NB4 (cell line): ENCODE measurements at places on chromosomes 1 and 21.
A peak's percentile ranks its signal among the peaks of the same experiment; 100 is the strongest.

DNA sequence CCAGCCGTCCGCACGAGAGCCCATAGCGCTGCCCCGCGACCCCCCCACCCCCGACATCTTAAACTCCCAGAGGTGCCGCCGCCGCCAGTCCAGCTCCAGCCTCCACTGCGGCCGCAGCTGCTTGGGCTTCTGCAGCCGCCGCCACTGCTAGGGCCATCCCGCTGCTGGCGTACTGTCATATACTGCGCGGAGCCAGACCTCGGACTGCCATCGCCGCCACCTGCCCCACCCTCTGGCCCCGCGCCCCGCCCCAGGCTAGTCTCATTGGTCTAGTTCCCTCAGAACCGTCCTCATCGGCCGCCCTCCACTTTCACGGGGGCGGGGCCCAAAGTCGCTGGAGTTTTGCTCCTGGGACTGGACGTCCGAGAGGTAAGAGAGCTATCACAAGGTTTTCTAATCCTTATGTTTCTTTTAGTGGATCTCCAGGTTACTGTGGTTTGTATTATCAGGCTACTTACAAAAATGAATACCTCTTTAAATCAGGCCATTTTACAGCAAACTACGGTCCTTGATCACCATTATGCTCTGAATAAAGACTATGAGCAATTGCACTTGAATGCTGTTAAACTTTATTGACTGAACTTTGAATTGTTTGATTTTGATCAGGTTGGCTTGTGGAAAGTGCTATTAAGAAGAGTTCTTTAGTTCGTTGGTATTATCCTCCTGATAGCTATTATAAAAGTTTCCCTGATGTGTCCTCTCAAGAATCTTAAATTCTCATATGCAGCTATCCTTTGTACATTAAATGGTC, 2.8 kb upstream of the CD1D start:
- DNase-seq: no peak

DNA sequence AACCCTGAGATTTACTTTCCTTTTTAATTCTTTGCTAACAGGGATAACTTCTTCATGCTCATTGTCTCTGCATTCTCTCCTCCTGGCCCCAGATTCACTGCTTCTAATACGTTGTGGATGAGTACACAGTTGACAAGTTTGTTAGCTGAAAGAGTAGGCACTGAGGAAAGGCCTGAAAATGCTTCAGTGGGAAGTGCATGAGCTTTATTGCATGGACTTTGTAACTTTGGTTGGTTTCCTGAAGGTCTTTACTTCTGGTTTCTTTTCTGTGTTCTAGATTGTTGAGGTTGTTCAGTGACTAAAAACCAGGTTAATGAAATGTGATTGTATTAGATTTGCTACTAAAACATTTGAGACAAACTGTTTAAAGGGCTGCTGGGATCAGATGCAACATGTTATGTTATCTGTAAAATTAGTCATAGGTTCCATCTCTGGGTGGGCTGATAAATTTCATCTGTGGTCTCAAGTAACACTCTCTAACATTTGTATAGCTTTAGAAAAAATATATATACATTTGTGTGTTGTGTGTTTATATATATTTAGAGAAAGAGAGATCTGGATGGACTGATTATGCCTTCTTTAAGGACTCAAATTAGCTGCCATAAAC, 19.1 kb downstream of the LRIG2 start:
- DNase-seq: no peak

DNA sequence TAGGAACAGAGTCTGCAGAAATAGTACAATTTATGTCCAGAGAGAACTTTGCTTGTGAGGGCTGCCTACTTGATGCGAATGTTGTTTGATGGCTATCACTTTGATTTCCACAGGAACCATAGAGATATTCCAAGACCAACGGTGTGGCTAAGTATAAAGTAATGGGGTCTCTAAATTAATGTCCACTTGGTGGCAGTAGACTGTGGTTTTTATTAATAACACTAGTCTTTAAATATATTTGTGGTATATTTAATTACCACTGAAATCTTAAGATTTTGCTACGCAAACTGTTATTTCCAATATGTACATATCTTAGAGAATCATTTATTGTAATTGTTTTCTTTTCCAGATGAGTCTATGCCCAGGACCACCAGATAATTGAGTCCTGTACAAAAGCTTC, 647.9 kb downstream of the PLA2G4A start:
- DNase-seq: no peak

GRCh38 chr1:156451505-156452160, 48.9 kb downstream of the MEF2D start:
- no peak for DNase-seq

GRCh38 chr1:22327411-22327810, 124.2 kb upstream of the ZBTB40 start:
- DNase-seq: no peak

- no peak for DNase-seq
These were observed 59.2 kb downstream of the B3GALT5 start for GRCh38 chr21:39671986-39672385.

GRCh38 chr1:27044613-27045151, 32.0 kb upstream of the TENT5B start:
- DNase-seq: peak; percentile 78

DNA sequence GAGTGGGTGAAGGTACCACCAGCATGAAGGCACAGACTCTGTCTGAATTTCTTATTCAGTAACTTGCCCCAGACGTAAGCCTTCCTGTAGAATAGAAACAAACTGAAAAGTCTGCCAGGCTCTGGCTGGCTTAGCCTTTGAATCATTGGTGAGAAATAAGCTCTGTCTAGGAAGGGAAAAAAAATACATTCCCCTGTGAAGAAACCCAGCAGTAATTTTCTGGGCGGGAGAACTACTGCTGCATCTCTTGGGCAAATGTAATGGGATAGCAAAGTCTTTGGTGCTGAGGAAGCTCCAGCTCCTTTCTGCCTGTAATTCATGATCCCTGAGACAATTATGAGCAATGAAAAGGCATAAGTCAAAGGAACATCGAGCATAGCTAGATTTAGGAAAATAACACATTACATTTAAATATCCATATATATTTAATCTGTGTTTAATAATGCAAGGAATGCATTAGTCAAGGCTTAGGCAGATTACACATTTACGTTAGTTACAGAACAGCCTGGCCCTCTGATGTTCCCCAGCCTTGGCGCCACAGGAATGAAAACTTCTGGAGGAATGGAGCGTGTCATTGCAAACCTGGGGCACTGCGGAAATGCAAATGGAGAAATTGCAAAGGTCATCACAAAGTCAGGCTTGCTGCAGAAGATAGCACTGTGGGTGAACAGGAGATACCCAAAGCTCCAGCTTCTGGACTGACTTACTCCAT, 216.3 kb upstream of the CAMK1G start:
- no peak for DNase-seq

- no peak for DNase-seq
These were observed 11.5 kb upstream of the C1orf198 start for GRCh38 chr1:230879778-230880177.

- DNase-seq: no peak
These were observed 28.0 kb downstream of the AGPAT3 start for GRCh38 chr21:43892984-43893535.

GRCh38 chr1:234928642-234929041, 200.0 kb downstream of the TOMM20 start:
- no peak for DNase-seq

GRCh38 chr1:47684964-47685762, 247.3 kb downstream of the FOXD2 start:
- no peak for DNase-seq

DNA sequence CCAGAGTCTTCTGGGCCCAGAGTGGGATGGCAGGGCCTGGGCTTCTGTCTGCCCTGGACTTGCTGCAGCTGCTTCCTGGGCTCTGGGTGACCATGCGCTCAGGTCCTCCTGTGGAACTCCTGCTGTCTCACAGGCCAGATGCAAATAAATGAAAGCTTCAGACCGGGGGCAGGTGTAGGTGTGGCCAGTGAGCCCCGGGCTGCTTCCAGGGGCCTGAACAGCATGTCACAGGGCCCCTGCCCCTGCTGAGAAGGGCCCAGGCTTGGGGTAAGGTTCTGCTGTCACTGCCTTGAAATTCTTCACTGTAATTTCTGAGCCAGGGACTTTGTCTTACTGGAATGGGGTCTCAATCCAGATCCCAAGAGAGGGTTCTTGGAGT, 2.5 kb upstream of the PKNOX1 start:
- DNase-seq: no peak

- peak; percentile 11 for DNase-seq
These were observed 63.6 kb downstream of the DNM3 start for GRCh38 chr1:171904778-171905450.

GRCh38 chr1:246157516-246157915, 349.6 kb downstream of the SMYD3 start:
- peak; percentile 83 for DNase-seq

GRCh38 chr1:35708441-35708921, 10.2 kb downstream of the C1orf216 start:
- DNase-seq: no peak

DNA sequence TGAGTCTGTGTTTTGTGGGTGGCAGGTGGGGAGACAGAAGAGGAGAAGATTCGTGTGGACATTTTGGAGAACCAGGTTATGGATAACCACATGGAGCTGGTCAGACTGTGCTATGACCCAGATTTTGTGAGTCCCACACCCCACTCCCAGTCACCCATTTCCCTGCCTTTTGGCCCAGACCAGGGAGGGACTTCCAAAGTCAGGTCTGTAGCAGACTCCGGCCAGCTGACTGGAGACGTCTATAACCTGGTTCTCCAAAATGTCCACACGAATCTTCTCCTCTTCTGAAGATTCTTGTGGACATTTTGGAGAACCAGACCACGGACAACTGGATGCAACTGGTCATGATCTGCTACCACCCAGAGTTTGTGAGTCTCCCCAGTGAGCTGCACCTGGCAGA, 1.6 kb downstream of the GSTM5 start:
- no peak for DNase-seq

DNA sequence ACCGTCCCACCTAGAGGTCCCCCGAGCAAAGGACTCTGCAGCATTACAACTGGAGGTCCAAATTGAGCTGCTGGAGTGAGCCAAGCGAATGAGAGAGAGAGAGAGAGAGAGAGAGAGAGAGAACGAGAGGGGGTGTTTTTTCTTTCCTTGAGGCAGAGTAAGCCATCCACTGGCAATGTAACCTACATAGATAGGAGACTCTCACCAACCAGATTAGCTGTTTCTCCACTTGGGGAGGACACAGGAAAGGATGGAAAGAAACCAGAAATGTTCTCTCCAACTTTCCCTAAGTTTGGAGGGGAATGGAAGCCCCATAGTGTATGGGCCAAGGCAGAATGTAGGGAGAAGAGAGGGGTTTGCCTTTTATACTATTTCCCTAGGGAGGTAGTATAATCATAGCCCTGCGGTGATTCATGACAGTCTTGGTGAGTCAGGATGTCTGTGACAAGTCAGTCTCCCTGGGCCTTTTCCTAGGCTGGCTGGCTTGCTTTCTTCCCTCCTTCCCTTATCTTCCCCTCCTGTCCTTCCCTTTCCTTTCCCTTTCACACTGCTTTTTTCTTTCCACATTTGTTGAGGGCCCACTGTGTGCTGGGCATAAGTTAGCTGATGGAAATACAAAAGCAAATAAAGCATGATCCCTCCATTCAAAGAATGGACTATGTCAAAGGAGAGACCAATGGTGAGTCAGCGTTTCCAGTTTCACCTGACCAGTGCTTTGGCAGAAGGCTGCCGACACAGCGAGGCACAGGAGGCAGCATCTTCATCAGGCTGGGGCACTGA, 7.1 kb downstream of the FNDC7 start:
- DNase-seq: peak; percentile 65

DNA sequence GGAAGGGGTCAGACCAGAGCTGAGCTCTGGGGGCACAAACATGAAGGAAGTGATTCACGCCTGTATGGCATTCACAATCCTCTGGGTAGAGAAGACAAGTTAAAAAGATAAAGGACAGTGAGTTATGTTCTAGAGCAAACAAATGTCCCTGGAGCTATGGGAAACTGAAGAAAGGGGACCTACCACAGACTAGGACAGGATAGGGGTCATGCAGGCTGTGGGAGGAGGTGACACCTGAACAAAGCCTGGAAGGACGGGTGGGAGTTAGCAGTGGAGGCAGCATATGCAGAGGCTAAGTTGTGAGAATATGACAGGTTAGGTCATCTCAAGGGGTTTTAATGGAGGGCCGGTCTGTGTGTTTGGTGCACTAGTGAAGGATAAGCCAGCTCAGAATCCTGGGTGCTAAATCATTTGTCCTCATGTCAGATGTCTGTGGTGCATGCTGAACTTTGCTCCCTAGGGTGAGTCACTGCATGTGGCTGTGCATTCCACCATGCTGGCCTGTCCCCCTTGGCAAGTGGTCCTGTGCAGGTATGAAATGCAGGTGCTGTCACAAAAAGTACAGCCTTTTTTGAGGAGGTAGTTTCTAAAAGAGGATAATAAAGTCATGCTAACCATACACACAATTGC, 28.5 kb downstream of the TNN start:
- no peak for DNase-seq

GRCh38 chr1:154779551-154780189, 90.4 kb downstream of the KCNN3 start:
- DNase-seq: no peak

DNA sequence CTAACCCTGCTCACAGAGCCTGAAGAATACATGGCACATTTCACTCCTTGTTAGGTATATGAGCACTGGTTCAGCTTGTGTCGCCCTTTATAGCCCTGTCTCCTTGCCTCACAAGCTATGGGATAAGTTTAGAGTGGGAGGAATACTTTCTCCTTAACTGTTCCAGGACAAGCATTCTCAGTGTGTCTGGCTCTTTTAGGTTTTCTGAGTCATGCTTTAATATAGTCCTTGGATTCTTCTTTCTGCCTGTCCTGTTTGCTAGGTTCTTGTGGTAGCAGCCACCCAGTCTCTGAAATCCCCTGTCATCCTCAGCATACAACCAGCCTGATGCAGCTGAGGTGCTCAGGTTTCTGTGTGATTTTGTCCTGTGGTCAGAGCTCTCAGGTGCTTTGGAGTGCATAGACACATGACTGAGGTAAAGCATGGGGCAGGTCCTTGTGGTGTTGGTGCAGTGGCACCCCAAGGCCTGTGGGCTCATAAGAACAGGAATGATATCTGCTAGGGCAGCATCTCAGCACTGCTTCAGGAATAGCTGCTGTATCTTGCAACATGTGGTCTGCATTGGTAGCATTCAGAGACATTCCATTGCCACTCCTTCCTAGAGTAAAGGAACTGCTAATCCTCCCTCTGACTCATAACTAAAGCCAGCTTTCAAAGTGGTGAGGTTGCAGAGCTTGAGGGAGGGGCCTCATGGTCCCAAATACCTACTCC, 14.2 kb upstream of the CASQ2 start:
- DNase-seq: no peak

- DNase-seq: no peak
These were observed 131.3 kb downstream of the PEX14 start for GRCh38 chr1:10606064-10606463.

DNA sequence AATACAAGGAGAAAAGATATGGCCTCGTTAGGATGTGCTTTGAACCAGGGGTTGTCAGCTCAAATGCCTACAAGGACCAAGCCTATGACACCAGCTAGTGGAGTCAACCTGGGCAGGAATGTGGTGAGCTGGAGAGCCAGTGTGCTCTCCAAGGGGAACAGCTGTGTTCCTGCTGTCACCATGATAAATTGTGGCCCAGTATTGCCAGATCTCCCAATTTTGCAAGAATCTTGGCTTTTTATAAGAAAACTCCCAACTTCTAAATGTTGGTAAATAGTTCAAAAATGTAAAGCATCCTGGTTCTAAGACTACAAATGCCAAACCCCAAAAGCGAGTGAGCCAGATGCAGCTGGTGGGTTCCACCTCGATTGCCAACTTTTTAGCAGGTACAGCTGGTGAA, 391.1 kb downstream of the PLPP3 start:
- no peak for DNase-seq

- DNase-seq: peak; percentile 18
These were observed 32.9 kb downstream of the JAK1 start for GRCh38 chr1:64933296-64934070.

- no peak for DNase-seq
These were observed 34.5 kb upstream of the ACTRT2 start for GRCh38 chr1:2986549-2987305.
